ENCODE measurements at places on chromosomes 11 and 22. TPM values are rescaled to one million over a fixed set of nuclear protein-coding genes. Genes with fewer than 3 reads are reported as not detected.

GRCh38 chr11:105468154-105468553 lies 141.7 kb upstream of the GRIA4 start:
- no peak for DNase-seq

DNA sequence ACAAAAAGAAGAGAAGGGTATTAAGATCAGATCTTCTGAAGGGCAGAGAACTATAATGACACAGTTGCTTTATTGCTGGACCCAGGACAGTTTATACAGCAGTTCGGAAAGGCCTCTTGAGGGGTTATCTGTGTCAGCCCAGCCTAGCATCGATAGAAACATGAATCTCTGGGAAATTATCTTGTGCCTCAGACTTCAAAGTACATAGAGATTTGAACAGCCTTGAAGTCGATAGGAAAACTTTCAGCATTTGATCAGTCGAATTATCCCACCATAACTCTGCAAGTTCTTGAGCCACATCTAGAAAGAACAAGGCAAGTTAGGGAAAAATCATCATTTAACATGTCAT lies 2.5 kb upstream of the LMO2 start:
- DNase-seq: no peak

GRCh38 chr11:12531681-12532080 lies 142.5 kb upstream of the TEAD1 start:
- no peak for DNase-seq

- no peak for DNase-seq
These were observed 36.7 kb downstream of the NCAM1 start for GRCh38 chr11:112997857-112998466.

IRAG1 gene
- polyA plus RNA-seq: 2.8 TPM

KRTAP5-11 gene
- polyA plus RNA-seq: not detected
